Activated CD4-positive, CD25-positive, alpha-beta regulatory T cell treated with anti-CD3 and anti-CD28 coated beads, Interleukin-2, amount 50 U/mL, for 24 hours (primary cell): ENCODE measurements at places on chromosomes 3 and 15.

GRCh38 chr15:31782951-31783350 lies 247.4 kb upstream of the CHRNA7 start:
- no peak for ATAC-seq

DNA sequence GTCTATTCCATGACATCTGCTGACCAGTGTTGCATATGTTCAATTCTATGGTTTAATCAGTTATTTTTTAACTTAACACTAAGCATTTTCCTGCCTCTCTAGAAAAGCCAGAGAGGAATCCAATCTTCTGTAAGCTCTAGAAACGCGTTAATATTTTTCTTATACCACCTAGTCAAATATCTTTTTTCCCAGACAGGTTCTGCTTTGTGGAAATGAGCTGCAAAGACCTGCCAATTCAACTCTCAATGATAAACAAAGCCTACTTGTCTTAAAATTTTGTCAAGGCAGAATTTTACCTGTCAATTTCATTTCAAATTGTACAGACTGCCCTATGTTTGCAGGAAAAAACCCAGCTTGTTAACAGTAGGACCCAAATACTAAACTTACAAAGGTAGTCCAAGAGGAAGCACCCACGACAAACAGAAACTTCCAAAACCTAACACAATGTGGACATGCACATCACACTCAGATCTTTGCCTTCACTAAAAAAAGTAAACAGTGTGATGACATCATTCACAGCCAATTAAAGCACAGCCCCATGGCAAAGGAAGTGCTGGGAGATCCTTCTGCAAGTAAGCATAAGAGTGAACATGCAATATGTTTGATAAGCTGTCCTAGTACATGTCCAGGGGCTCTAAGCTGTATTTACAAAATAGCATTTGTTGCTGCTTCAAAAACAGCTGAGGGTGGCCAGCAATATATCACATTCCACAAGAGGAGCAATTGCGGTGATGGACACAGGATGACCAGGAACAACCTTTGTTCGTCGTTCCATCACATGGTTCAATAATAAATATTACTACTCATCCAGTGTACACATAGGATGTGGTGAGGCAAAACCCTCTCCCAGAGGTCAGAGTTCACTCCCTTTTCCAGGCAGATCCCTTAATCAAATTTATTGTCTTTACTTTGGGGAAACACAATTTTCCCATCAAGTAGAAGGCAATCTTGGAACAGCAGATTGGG lies 139.4 kb upstream of the TSC22D2 start:
- ATAC-seq, result no peak

GRCh38 chr3:113218681-113219045 lies 7.3 kb downstream of the BOC start:
- ATAC-seq, result no peak

- no peak for ATAC-seq
These were observed 5.9 kb downstream of the MEX3B start for GRCh38 chr15:82039871-82040270.

GRCh38 chr15:63043335-63044076 lies 959 bp downstream of the TPM1 start:
- no peak for ATAC-seq
